Body of pancreas (tissue), 4 donors: ENCODE measurements at places on chromosomes 3 and 15. TPM values are rescaled to one million over a fixed set of nuclear protein-coding genes. Genes with fewer than 3 reads are reported as not detected.

DNA sequence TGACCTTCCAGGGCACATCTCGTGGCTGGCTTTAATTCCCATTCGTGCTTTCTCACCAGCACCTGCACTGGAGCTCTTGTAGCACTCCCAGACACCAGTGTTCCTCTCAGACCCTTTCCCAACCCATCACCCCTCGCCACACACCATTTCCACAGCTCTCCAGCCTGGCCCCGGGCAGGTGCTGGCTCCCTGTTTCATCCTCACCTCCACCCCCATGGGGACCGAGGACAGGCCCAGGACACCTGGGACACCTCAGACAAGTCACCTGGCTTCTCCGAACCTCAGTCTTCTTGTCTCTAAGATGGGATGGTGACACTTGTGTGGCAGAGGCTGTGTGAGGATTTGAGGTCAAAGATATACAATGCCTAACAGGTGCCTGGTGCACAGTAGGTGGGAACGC is 27.4 kb upstream of the GP9 start:
- H3K4me3 ChIP-seq = no peak overlapping the region
- no peaks in the 10 kb centered on the region for H3K4me1 ChIP-seq
- H3K27me3 ChIP-seq = no peaks in the 10 kb centered on the region

Gene XPC
- 33.2 TPM for total RNA-seq

- no peaks in the 10 kb centered on the region for H3K27me3 ChIP-seq
- H3K36me3 ChIP-seq = no peaks in the 10 kb centered on the region
- DNase-seq = no peak
- H3K4me1 ChIP-seq = peaks cover 5% of the 10 kb centered on the region
Observed at GRCh38 chr3:174218016-174218415, 641.1 kb upstream of the NAALADL2 start.

- no peak overlapping the region for H3K4me3 ChIP-seq
- no peaks in the 10 kb centered on the region for H3K27me3 ChIP-seq
- DNase-seq = no peak
Observed at GRCh38 chr3:146739203-146739671, 134.1 kb upstream of the PLSCR5 start.

- H3K36me3 ChIP-seq = peaks cover 4% of the 10 kb centered on the region
- H3K27me3 ChIP-seq = no peaks in the 10 kb centered on the region
- H3K4me1 ChIP-seq = peaks cover 4% of the 10 kb centered on the region
- H3K27ac ChIP-seq = no peak overlapping the region
- no peak overlapping the region for H3K4me3 ChIP-seq
- DNase-seq = no peak
Observed at GRCh38 chr3:17714473-17714872, 28.0 kb downstream of the TBC1D5 start.

Gene ATP10A
- total RNA-seq = 1.3 TPM

DNA sequence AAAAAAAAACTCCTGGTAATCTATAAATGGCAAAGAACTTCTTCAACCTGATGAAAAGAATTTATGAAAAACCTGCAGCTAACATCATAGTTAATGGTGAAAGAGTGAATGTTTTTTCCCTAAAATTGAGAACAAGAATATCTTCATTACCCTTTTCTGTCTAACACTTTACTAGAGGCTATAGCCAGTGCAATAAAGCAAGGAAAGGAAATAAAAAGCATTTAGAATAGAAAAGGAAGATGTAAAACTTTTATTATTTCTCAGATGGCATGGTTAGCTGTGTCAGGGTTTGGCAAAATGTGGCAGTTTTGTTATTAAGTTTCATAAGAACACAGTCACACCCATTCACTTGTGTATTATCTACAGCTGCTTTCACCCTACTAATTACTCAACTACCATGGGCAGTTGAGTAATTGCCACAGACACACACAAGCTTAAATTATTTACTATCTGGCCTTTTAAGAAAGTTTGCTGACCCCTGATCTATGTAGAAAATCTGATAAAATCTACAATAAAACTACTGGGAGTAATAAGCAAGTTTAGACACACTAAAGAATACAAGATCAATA is 465.1 kb downstream of the MAGI1 start:
- no peak overlapping the region for H3K4me3 ChIP-seq
- peaks cover 6% of the 10 kb centered on the region for H3K4me1 ChIP-seq
- DNase-seq = no peak
- no peak overlapping the region for H3K27ac ChIP-seq
- H3K27me3 ChIP-seq = no peaks in the 10 kb centered on the region

- H3K27me3 ChIP-seq = no peaks in the 10 kb centered on the region
- no peak for DNase-seq
- no peak overlapping the region for H3K27ac ChIP-seq
Observed at GRCh38 chr15:85762039-85762755, 32.5 kb downstream of the KLHL25 start.

DNA sequence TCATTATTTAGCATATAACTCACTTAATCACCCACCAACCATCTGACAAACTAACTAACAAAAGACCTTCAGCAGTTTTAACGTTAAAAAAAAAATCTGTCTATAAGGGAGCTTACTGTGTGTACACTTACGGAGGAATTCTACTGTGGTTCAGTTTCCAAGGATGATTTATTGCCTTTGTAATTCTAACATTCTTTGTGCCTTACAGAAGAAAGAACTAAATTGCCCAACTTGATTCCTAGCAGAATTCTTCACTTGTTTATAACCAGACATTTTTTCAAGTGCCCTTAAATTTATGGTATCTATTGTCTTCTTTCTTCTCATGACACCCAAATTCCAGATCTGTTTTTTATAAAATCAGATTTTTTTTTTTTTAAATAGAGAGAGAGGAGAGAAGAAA is 119.7 kb upstream of the IGSF10 start:
- H3K27ac ChIP-seq = no peak overlapping the region
- H3K27me3 ChIP-seq = no peaks in the 10 kb centered on the region
- no peak overlapping the region for H3K4me3 ChIP-seq

GRCh38 chr15:91308855-91309254 is 208.8 kb downstream of the SV2B start:
- no peak overlapping the region for H3K27ac ChIP-seq
- no peak for DNase-seq
- no peaks in the 10 kb centered on the region for H3K27me3 ChIP-seq

DNA sequence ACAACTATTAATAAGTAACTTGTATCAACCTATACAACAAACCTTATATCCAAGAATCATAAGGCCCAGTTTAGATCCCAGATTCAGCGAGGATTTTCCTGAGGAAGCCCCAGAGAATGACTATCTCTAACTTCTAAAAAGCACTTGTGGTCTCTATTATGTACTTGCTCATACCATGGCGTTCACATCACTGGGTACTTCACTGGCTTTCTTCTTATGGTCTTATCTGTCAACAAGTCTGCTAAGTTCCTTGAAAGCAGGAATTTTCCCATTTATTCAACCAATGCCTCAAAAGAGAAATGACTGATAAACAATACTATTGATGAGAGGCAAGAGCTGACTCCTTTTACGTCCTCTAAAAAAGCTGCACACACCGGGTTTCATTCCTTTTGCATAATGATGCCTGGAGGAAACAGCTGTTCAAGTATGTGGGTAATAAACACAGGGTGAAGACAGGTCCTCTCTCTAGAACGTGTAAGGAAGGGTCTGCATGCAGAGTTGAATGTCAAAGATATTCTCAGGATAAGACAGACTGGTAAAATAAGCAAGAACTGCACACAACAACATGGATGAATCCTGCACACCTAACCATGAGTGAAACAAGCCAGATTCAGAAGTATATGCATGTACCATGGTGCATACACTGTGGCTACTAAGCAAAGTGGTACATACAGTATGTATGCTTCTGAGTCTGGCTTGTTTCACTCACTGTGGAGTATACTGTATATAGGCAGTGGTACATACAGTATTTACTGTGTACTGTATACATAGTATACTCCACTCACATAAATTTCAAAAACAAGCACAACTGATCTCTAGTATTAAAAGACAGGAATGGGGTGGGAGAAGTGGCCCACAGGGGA is 408.7 kb downstream of the SHQ1 start:
- DNase-seq = no peak
- no peak overlapping the region for H3K27ac ChIP-seq
- no peak overlapping the region for H3K4me3 ChIP-seq
- H3K4me1 ChIP-seq = peaks cover 7% of the 10 kb centered on the region

- no peak overlapping the region for H3K4me3 ChIP-seq
- H3K36me3 ChIP-seq = no peaks in the 10 kb centered on the region
- no peak for DNase-seq
- H3K4me1 ChIP-seq = no peaks in the 10 kb centered on the region
- no peak overlapping the region for H3K27ac ChIP-seq
Observed at GRCh38 chr3:151949706-151950105, 76.3 kb downstream of the SUCNR1 start.

Gene TM2D3
- 28.3 TPM for total RNA-seq
